ENCODE measurements at places on chromosomes 3 and 15.
A peak's percentile ranks its signal among the peaks of the same experiment; 100 is the strongest.

DNA sequence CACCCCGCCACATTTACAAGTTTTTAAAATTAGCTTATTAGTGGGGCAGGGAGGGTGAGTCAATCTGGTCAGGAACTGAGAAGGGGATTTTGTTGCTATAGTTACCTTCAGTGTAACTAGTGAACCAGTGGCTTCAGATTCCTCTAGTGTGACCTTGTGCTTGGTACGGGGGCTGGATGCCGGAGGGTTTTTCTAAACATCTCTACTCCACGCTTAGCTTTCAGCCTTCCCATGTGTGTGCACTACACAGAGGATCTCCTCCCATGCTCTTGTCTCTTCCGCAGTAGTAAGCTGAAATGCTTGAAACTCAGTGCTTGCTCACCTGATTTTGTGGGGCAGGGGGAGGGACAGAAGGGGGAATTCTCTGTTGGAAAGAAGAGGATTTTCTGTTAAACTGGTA lies 67.9 kb upstream of the AKAP13 start:
- DNase-seq = no peak

- DNase-seq = no peak
Measured at GRCh38 chr3:100454677-100455076, 37.7 kb upstream of the TMEM45A start.

DNA sequence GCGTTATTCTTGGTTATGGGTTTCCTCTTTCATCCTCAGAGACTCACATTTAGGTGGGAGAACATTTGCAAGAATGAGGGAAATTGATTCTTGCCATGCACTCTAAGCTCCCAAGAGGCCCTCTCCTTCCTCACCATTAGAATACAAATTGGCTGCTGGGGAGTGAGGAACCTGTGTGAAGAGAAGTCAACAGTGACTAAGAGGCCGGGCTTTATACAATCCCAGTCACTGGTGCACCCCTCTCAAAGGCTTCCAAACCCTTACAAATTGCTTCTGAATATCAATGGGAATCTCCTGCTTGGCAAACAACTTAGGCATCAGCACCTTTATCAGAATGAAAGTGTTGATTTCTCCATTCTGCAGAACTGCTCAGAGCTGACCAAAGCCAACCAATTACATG lies 16.5 kb upstream of the RGMA start:
- DNase-seq = no peak

GRCh38 chr3:33831053-33831452 lies 32.6 kb downstream of the PDCD6IP start:
- no peak for DNase-seq

DNA sequence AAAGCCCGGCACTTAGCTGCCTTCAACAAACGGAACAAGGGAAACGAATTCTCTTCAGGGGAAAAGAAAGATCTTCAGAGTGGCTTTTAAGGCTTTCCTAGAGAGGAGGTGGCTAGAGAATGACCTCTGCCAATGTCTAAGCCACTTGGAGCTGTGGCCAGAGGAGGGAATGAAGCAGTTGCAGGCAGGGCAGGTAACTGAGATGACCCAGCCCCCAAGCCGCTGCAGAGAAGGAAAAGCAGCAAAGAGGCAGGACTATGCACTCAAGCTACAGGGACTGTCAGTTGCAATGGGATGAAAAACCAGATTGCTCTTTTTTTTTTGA lies 113.5 kb downstream of the SEC22A start:
- no peak for DNase-seq

DNA sequence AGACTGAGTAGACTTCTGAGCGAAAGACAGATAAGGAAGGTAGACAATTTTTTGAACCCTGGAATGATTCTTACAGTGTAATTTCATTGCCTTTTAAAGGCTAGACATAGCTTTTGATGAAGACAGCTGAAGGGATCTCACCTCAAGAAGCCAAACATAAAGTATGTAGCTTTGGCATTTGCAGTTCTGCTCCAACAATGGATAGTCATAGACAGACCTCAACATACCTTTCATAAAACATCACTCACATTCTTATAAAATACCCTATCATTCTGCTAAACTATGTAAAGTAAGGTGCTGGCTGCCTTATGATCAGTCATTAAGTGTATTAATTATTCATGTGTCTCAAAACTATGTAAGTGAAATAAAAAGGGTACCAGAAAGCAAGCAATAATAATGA lies 70.0 kb downstream of the UBE3A start:
- no peak for DNase-seq

DNA sequence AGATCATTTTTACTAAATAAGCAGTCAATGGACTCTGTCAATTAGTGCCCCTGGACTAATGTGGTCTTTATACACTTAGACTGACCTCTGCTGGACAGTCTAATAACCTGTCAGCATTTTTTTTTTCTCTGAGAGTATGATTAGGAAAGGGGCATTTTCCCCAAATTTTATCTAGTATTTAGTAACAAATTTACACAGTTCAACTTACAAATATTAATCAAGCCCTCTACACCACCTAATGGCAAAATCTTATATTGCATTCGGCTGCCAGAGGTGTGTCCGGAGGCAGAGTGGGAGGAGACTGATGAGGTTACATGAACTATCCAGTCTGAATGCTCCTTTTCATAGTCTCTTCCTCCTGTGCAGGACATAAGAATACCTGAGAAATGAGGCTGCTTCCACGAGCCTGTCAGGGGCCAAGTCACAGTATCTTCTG lies 36.0 kb upstream of the COLQ start:
- peak; percentile 70 for DNase-seq

- no peak for DNase-seq
Measured at GRCh38 chr3:136184703-136185102, 11.4 kb downstream of the MSL2 start.

- no peak for DNase-seq
Measured at GRCh38 chr15:101156509-101157159, 95.2 kb downstream of the CHSY1 start.

GRCh38 chr15:88586401-88587162 lies 34.6 kb upstream of the AEN start:
- no peak for DNase-seq

GRCh38 chr3:184178521-184179138 lies 4.0 kb downstream of the AP2M1 start:
- no peak for DNase-seq
